ENCODE measurements at places on chromosomes 5 and 9. TPM values are rescaled to one million over a fixed set of nuclear protein-coding genes. Genes with fewer than 3 reads are reported as not detected.
A peak's percentile ranks its signal among the peaks of the same experiment; 100 is the strongest.

Gene LTC4S
- 5.1 TPM for total RNA-seq

Gene LHX2
- not detected for total RNA-seq

Gene MIGA2
- total RNA-seq, result 21.2 TPM

Gene KIF20A
- 21.2 TPM for total RNA-seq

Gene NRARP
- total RNA-seq, result 20.4 TPM

Gene IL3
- not detected for total RNA-seq

Gene S1PR3
- total RNA-seq, result 2.2 TPM

Gene CENPH
- total RNA-seq, result 9.8 TPM

Gene MARCOL
- not detected for total RNA-seq

DNA sequence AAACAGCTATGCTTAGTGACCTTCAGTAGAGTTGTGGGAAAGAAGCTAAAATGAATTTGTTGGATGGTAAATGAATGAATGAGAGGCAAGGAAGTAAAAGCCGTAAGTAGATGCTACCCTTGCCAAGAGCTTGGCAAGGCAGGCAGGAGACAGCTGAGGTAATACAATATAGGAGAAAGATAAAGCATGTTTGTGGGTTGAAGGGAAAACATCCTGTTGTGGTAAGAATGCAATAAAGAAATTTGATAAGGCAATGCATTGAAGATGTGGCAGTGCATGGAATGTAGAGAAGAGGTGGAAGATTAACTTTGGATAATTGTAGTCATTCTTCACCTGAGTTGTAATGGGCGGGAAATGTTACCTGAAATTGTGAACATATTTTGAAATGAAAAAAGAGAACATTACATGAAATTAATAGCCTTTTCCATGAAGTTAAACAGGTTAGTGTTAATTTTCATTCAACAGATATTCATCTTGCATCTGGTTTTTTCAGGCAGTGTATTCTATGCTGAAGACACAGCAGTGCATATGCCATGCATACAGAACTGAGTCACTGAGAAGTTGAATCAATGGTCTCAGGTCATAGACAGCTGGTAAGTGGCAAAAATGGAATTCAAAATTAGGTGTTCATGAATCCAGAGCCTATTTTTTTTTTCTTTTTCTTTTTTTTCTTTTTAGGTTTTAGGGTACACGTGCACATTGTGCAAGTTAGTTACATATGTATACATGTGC lies 43.4 kb upstream of the SPINK5 start:
- no peak for ATAC-seq

DNA sequence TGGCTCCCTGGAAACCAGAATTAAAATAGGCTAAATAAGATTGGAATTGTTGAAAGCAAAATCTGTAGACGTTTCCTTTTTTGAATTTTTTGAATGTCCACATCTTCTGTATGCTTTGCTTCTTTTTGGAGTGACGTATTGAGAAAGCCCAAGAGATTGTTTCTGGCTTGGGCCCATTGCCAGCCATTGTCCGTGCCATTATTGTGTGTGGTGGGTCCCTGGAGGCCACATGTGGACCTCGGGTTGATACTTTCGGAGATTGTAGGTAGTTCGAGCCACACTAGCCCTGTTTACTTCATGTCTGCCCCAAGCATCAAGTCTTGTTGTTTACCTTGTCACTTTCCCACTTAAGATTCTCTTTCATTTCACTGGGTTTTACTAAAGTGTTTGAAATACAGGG lies 106.0 kb downstream of the PALM2AKAP2 start:
- ATAC-seq, result no peak

GRCh38 chr9:93828331-93829097 lies 126.6 kb downstream of the BARX1 start:
- no peak for ATAC-seq

DNA sequence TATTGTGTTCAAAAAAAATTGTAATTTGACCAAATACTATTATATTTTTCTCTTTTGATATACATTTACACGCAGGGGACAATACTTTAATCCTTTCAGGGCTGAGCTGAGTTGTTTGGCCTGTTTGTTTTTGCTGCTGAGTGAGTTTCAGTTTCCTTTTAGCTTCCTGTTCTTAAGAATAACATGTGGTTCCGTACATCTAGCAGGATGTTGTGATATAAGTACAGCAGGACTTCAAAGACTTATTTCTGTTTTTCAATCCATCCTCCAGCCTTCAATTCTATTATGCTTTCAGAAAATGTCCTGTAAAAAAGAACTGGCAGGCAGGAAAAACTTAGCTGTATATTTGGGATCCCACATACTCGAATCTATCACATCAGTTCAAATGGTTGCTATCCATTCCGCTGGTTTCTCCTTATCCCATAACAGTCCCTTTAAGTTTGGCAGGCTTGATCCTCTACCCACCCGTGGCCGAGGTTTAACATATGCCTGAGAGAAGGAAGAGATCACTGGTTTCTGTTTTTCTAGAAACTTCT lies 1037.3 kb upstream of the ACO1 start:
- peak; percentile 62 for ATAC-seq

- ATAC-seq, result no peak
These were observed 116.3 kb downstream of the DEPDC1B start for GRCh38 chr5:60583616-60584015.

DNA sequence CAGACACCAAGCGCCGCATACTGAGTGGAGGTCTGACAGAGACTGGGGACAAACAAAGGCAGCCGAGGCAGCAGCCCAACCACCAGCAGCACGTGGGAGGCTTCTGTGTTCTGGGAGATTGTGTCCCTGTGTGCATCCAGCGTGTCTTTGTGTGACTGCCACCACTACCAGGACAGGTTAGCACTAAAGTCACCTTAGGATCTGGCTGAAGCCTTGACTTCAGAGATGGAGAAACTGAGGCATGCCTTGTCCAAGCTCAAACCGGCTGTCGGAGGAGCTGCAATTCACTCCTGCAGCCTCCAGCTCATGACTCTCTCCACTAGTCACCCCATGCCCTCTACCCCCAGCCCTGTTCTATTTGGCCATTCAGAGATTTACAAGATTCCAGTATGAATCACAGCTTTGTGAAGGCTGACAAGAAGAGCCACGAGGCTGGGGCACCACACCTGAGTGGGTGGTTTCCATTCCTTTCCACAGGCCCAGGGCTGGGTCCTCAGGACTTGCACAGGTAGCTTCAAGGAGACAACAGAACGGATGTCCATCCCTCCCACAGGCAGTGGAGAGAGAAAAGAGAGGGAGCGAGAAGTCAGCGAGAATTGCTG lies 69.3 kb downstream of the SHB start:
- peak; percentile 66 for ATAC-seq

DNA sequence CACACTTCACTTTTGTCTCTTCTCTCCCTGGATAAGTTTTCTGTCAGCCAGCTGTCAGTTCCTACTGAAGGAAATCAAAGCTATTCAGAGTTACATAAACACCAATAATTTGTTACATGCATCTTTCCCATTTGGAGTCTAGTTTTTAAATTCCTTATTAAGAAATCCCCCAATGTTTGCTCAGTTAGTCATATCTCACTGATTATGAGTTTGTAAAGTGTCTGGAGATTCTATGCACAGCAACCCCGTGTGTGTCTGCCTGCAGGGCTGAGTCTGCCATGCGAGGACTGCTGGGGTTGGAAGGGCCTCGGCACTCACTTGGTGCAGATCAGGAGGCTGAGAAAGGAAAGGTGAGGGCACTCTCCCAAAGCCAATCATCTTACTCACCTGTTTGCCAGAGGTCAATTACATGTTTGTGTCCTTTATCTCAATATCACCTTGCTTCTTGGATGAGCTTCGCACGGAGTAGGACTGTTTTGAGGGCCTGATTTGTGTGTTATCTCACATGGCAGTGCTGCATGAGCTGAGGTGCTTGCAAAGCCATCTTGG lies 3.3 kb downstream of the ANKRD34B start:
- no peak for ATAC-seq

DNA sequence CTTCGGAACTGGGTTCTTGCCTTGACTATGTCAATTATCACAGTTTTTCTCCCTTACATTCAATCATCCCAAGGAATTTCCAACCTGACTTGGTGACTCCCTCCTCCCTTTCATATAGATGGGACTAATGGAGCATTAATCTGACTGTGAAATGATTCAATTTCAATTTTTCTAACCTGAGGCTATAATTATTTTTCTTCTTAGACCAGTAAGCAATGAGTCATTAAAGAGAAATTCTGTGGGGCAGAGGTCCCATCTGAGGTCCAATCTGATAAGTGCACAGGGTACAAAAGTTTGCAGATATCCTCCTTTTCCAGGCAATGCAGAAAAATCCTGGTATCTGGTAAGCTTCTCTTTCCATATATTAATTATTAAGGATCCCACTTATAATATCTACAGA lies 18.9 kb downstream of the PDE4D start:
- ATAC-seq, result no peak

DNA sequence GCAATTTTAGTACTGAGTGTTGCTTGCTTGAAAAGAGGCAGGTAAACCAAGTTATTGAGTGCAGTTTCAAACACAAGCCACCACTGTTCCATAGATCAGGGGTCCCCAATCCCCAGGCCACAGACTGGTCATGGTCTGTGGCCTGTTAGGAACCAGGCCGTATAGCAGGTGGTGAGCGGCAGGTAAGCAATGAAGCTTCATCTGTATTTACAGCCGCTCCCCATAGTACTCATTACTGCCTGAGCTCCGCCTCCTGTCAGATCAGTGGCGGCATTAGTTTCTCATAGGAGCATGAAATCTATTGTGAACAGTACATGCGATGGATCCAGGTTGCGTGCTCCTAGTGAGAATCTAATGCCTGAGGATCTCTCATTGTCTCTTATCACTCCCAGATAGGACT lies 41.5 kb upstream of the ABL1 start:
- no peak for ATAC-seq

DNA sequence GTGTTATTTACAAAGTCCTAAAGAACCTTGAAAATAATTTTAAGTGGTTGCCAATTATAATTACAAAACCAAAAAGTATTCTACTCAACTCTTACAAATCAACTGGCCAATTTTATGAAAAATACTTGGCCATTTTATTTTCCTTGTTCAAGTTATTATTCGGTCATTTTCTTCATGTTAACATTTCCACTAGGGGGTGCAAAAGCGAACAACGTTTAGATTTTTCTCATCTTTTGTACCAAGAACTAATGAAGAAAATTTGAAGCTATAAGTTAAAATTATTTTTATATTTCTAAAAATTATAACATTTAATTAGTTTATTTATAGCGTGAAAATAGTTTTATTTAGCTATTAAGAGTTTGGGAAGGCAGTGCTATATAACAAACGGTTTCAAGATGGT lies 1453.3 kb downstream of the MAT2B start:
- no peak for ATAC-seq

- peak; percentile 34 for ATAC-seq
These were observed 2.2 kb upstream of the PCYOX1L start for GRCh38 chr5:149355688-149356087.

DNA sequence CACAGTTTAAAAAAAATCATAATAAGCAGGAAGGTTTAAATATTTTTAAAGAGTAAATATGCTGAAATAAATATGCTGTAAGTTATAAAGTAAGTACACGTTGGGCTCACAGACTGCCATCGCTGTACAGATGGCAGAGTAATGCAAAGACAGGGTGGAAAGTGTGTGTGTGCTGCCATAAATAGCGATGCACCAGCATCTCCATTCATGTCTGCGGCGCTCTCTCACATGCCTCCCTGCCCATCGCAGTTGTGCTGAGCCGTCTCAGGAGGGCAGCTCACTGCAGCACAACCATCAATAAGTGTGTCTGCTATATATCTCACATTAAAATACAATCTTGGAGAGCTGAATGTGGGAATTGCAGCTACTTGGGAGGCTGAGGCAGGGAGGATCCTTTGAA lies 14.3 kb downstream of the MOCS2 start:
- no peak for ATAC-seq

GRCh38 chr9:121122246-121123032 lies 47.7 kb downstream of the CNTRL start:
- no peak for ATAC-seq
